ENCODE measurements at places on chromosomes 11 and 22. TPM values are rescaled to one million over a fixed set of nuclear protein-coding genes. Genes with fewer than 3 reads are reported as not detected.

- peak; percentile 15 for DNase-seq
These were observed 13.3 kb downstream of the PRR33 start for GRCh38 chr11:1878137-1879031.

DNA sequence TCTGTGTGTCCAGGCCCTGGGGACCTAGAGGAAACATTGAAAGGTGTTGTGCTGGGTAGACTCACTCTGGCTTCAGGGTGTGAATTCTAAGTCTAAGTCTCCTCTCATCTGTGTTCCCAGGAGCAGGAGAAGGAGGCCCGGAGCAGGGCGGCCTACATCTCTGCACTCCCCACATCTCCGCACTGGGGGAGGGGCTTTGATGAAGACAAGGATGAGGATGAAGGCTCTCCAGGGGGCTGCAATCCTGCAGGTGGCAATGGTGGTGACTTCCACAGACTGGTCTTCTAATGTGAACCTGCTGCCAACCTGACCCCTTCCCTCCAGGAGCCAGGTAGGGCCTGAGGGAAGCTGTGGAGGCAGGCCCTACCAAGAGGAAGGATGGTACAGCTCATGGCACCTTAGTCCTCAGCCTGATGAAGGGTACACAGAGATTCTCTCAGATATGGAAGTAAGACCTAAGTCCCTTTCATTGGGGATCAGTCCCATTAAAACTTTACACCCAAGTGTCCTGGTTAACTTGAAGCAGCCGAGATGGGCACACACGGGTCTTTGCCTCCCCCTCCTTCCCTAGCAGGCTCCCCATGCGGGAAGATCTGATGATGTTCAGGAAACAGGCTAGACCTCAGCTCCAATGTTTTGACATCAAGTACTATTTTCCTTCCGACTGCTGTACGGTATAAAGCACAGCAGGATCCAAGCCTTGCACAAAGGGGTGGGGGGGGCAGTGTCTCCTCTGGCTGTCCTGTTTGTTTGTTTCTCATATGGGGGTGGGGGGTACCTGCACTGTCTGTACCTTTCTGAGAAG lies 25.0 kb downstream of the USP35 start:
- DNase-seq = no peak

- no peak for DNase-seq
These were observed 11.4 kb downstream of the POGLUT3 start for GRCh38 chr11:108486828-108487227.

ZNF195 gene
- 48.3 TPM for total RNA-seq

MPZL3 gene
- 2.9 TPM for total RNA-seq

OPCML gene
- total RNA-seq = not detected
